ENCODE measurements at places on chromosomes 11 and 22.

DNA sequence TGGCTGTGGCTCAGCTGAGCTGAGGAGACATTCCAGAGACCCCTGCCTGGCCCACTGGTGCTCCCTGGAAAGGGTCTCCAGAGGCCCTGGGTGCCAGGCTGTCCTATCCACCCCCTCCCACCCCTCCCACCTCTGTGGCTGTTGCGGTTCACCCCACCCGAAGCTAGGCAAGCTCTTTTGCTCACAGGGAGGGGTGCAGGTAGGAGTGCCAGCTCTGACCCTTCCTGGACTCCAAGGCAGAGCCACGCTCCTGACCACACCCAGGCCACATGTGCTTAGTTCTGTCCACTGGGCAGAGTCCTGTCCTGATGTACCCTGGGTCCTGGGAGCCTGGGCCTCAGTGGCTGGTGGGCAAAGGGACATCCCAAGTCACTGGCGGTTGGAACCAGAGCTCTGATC lies 16.4 kb downstream of the IL17REL start:
- DNase-seq: no peak

DNA sequence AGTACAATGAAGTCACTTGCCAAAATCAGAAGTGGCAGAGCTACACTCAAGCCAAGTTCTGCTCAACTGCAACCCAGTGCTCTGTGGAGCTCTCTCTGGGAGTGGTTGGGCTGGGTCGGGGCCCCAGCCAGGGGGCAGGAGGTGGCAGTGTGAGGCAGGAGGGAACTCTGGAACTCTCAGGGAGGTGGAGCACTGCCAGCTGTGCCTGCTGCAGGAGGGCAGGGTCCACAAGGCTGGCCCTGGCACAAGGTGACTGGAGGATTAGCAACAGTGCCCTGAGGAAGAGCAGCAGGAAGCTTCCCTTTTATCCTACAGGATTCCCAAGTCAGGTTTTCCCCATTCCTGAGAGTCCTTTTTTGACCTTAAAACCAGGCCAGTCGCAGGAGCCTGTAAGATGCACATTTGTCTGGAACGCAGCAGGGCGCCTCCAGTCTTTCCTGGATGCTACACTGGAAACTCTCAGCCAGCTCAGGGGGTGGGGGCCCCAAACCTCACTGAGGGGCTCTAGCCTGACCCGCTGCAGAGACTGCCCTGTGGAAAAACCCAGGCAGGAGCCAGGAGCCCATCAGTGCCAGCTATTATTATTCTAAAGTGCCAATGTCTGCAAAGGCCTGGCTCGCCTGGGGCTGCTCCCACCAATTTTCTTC lies 31.8 kb downstream of the DKK3 start:
- DNase-seq: no peak

- no peak for DNase-seq
Observed at GRCh38 chr11:78151804-78152203, 12.4 kb upstream of the ALG8 start.

GRCh38 chr11:60370252-60370810 lies 8.0 kb upstream of the MS4A7 start:
- no peak for DNase-seq

- no peak for DNase-seq
Observed at GRCh38 chr11:75938543-75938942, 123.5 kb downstream of the UVRAG start.

- DNase-seq: no peak
Observed at GRCh38 chr11:12772324-12772723, 98.1 kb downstream of the TEAD1 start.
